H54 (cell line): ENCODE measurements at places on chromosomes 7 and 10.
A peak's percentile ranks its signal among the peaks of the same experiment; 100 is the strongest.

DNA sequence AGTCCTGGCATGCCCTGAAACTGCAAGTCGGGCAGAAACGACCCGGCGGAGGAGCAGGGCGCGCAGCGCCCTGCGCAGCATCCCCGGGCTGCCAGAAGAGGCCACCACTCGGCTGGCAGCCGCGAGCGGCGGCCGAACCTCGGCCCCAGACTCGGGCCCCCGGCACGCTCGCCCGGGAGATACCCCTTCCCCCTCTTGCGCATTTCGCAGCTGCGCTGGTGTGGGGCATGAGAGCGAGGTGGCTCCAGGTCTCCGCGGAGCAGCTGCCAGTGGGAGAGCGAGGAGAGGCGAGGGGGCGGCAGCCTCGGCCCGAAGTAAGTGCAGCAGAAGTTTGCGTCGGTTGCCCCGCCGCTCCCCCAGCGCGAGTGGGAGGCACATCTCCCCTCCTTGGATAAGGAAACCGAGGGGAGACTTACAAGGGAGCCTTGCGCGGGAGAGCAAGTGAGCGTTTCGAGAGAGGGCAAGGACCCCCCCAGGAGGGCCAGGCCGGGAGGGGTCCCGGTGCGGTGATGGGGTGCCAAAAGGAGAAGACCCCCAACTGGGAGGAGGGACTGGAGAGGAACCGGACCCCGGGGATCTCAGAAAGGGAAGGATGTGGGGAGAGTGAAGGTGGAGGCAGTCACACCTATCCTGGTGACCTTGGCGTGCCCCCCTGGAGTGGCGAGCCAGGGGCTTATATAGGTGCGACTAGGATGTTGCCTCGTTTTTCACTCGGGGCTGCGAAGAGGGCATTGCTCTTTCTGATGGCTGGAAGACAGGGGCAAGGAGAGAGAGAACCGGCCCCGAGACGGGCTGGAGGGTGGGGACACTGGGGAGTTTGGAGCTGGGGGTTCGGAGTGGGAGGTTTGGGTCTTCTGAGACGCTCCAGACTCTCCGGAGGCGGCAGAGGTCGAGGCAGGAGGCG, 256.3 kb downstream of the OTUD1 start:
- no peak for DNase-seq

- DNase-seq = no peak
These were observed 65.3 kb downstream of the NPY start for GRCh38 chr7:24349339-24349738.

DNA sequence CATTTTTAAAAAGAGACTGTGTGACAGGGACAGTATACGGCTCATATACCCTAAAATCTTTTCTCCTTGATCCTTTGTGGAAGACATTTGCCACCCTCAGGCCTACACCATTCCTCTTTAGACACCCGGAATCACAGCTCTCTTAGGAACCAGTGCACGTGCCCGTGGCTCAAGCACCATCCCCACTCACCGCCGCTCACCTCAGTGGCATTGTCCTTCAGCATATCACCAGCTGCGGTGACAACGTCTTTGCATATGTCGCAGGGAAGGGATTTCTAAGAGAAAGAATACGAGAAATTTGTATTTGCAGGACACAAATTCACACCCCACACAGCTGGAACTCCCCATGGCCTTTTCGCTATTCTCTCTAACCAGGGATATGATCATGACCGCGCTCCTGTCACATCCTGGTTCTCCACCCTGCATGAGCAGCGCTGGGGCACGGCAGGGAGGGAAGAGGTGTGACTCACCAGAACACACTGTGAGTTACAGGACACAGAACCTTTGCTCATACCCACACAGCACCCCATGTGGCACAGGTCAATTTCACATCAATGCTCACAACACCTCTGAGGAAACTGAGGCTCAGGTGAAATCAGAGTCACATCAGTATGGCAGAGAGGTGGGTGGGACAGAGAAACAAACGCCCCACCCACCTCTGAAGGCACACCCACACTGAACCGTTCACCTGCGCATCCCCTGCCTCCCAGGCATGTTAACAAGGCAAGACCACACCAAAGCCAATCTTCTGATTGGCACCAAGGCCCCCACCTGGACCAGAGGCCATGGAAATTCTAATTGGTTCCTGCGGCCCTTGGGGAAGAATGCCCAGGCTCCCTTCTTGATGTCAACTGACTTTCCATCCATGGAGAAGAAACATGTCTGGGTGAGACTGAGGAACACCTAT, 19.2 kb downstream of the PSAP start:
- peak; percentile 90 for DNase-seq

GRCh38 chr10:77348751-77349150, 288.9 kb downstream of the KCNMA1 start:
- no peak for DNase-seq

GRCh38 chr10:20853276-20853675, 43.8 kb downstream of the NEBL start:
- no peak for DNase-seq

GRCh38 chr10:116716381-116716780, 26.0 kb downstream of the HSPA12A start:
- no peak for DNase-seq

- DNase-seq = no peak
These were observed 172.1 kb downstream of the ACTR3B start for GRCh38 chr7:152931633-152932032.

DNA sequence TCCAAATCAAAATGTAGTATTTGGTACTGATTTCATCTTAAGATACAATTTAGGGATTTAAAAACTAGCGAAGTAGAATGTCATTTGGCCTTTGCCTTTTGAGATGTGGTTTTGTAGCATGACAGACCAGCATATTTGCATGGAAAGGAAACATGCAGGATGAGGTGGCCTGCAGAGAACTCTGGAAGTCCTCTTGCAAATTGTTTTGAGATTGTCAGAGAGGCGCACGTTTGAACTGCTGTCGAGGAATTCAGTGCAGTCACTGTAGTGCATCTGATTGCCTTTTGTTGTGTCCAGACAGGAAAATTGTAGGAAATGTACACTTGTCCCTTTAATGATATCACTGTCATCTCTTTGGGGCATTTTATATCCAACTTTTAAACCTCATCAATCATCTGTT, 136.7 kb downstream of the CELF2 start:
- no peak for DNase-seq

DNA sequence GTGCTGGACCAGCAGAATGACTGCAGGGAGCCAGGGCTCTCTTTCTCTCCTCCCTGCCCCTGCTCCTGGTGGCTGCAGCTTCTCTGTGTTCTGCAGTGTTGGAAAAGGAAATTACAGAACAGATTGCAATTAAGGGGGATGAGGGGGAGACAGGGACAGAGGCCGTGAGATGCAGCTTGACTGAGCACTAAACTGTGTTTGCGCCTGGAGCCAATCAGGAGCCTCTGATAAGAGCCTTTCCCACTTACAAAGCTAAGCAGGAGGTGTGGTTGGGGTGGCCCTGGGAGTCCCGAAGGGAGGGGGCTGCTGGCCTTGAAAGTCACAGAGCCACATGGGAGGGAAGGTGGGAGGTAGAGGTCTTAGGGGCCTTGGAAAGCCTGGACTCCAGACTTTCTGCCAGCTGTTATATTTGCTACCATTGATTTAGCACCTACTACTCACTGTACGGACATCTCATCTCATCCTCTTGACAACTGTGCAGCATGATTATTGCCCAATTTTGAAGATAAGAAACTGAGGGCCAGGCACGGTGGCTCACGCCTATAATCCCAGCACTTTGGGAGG, 26.7 kb downstream of the TRIM8 start:
- no peak for DNase-seq

- DNase-seq = no peak
These were observed 153.3 kb downstream of the LRRTM3 start for GRCh38 chr10:67079126-67079525.

DNA sequence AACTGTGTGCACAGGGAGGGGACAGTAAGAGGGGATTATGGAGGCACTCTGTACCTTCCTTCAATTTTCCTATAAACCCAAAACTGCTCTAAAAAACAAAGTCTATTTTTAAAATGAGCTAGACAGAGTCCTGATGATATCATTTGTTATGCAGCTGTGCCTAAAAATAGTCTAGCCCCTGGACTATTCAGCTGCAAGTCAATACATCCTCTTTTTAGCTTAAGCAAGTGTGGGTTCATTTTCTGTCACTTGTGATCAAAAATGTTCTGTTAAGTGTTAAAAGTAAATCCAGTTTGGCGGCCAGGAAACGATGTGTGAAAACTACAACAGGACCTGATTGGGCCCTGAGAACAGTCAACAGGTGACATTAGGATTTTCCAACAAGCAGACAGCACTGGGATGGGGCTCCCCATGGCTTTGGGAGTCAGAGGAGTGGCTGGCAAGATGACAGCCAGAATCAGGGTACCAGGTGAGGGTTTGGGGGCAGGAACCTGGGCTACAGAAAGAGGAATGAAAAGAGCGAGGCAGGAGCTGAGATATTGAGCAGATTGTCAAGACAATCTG, 33.9 kb downstream of the FAM107B start:
- DNase-seq = no peak
